ENCODE measurements at places on chromosomes 7 and 10. TPM values are rescaled to one million over a fixed set of nuclear protein-coding genes. Genes with fewer than 3 reads are reported as not detected.

The OR2A7 gene
- polyA plus RNA-seq: 3.6 TPM

DNA sequence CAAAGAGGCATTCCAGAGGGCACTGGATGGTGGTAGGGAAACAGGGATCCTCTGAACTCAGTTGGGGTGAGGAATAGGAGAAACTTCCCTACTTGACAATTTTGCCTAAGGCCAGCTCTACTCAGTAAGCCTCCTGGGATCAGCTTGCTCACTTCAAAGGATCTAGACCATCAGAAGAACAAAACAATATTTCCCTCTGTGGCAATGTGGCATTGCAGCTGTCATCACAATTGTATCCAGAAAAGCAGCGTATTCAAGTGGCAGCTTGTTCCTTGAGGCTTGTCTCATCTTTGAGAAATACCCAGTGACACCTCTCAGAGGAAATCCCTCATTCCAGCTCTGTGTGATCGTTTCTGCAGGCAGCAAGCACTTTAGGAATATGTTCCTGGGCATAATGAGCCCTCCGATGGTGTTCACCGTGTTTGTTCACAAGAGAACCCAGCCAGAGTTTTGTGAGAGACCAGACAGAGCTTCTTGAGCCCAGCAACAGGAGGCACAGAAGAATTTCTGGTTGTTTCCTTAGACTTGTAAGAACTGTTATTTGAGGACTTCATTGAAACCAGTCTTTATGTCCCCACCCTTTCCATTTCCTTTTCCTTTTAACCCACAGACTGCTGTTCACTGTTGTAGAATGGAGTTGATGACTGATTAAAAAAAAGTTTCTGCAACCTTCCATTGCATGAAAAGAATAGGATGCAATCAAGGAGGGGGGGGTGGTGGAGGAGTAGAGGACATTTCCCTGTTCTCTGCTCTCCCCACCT, 747.3 kb downstream of the LRMDA start:
- H3K4me1 ChIP-seq: no peaks in the 10 kb centered on the region
- no peaks in the 10 kb centered on the region for H3K36me3 ChIP-seq
- no peak overlapping the region for H3K27ac ChIP-seq

The NKX2-3 gene
- not detected for polyA plus RNA-seq

DNA sequence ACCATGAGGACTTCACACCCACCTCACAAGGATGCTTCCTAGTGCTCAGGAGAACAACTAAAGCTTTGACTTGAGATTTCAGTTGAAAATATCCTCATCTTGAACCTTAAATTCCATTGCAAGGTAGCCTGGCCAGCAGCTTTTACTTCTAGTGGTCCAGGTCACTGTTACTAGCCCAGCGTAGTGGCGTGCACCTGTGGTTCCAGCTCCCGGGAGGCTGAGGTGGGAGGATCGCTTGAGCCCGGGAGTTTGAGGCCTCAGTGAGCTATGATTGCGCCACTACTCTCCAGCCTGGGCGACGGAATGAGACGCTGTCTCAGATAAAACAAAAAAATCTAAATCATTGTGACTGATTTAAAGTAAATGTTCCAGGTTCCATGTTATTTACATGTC, 28.3 kb upstream of the PRKAR1B start:
- no peaks in the 10 kb centered on the region for H3K27me3 ChIP-seq
- no peaks in the 10 kb centered on the region for H3K4me1 ChIP-seq
- H3K4me3 ChIP-seq: no peak overlapping the region
- H3K36me3 ChIP-seq: peaks cover 2% of the 10 kb centered on the region

DNA sequence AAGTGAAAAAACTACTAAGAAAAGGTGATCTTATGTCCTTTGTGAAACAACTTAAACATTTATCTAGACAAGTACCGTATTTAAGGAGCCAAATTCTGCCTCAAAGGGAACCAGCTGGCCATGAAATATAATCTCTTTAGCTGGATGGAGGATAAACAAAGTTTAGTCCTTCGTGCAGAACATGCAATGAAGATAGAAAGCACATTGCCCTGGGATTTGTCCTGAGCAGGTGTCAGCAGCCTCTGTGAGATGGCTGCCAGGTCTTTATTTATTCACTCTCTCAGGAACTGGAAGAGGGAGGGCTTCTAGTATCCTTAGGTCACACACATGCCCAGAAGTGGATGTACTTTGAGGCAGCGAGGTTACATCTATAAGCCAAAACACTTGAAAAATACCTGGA, 57.4 kb upstream of the CASD1 start:
- H3K27me3 ChIP-seq: no peaks in the 10 kb centered on the region
- H3K4me3 ChIP-seq: no peak overlapping the region

- no peak for DNase-seq
- H3K4me3 ChIP-seq: no peak overlapping the region
- H3K36me3 ChIP-seq: peaks cover 8% of the 10 kb centered on the region
- peaks cover 36% of the 10 kb centered on the region for H3K4me1 ChIP-seq
- H3K27ac ChIP-seq: no peak overlapping the region
Measured at GRCh38 chr7:100565133-100565571, 8.5 kb downstream of the SAP25 start.

The DRGX gene
- polyA plus RNA-seq: not detected

The GRID1 gene
- polyA plus RNA-seq: not detected

The TMEM72 gene
- not detected for polyA plus RNA-seq

- H3K27ac ChIP-seq: no peak overlapping the region
- no peak for DNase-seq
- no peak overlapping the region for H3K4me3 ChIP-seq
- no peaks in the 10 kb centered on the region for H3K27me3 ChIP-seq
- no peaks in the 10 kb centered on the region for H3K4me1 ChIP-seq
Measured at GRCh38 chr7:17315974-17316373, 17.5 kb downstream of the AHR start.

DNA sequence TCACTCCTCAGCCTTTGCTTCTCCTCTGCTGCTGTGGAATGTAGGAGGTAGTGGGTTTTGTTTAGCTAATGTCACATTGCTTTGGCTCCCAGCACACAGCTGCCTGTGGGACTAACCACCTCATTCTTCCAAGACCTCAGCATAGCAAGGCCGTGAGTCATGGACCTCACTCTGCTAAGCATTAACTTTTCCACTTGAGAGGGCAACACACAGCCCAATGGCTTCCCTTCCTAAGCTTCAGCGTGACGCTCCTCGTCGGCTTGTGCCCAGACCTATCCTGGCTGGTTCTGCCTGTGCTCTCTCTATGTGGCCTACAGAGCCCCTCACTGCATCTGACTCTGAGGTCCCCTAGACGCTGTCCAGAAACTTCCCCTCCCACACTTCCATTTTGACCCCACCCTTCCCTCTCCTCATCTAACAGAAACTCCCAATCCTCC, 23.3 kb downstream of the MYOF start:
- no peak for DNase-seq
- H3K27me3 ChIP-seq: no peaks in the 10 kb centered on the region

GRCh38 chr10:21675157-21675796, 141.2 kb downstream of the MLLT10 start:
- H3K4me3 ChIP-seq: no peak overlapping the region
- DNase-seq: peak; percentile 37
- H3K4me1 ChIP-seq: peaks cover 3% of the 10 kb centered on the region
- H3K36me3 ChIP-seq: peaks cover 6% of the 10 kb centered on the region
- no peaks in the 10 kb centered on the region for H3K27me3 ChIP-seq
- H3K27ac ChIP-seq: no peak overlapping the region

The MNX1 gene
- not detected for polyA plus RNA-seq

Data from B cell (primary cell).